ENCODE measurements at places on chromosomes 7 and 10.

- DNase-seq, result no peak
Observed at GRCh38 chr10:127298381-127298780, 102.0 kb upstream of the INSYN2A start.

DNA sequence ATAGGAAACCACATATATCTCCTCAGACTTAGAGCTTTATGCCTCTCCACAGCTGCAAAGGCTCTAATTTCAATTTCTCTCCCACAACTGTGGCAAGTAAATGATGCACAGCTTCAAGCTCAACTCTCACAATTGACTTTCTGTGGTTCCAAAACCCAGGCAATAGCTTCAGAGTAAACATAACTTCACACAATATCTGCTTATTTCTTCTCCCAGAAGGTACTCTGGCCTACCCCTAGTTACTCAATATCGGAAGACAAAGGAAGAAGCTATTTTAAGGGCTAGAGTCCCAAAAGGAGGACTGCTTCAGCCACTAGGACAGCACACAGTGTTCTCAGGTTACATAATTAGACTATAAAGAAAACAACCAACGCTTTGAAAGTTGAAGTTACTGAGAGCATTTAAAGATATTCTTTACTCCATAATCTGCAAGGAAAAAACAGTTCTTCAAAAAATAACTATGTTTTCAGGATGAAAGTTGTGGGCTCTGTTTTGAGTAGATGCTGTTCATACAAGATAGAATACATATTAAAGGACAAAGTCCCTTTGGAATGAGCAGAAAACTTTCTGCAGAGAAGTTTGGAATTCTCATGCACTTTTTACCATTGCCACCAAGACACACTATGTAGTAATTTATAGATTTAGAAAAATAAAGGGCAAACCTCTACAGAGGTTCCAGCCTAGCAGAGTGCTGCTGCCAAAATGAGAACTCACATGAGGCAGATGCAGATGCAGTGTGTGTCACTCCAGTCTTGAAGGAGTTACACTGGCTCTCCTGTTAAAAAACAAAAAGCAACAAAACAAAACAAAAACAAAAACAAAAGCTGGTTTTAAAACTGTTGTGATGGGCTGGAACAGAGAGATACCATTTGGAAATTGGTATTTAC is 81.8 kb downstream of the NT5C2 start:
- no peak for DNase-seq

- DNase-seq, result no peak
Observed at GRCh38 chr7:91533996-91534395, 269.8 kb downstream of the FZD1 start.

- DNase-seq, result peak; percentile 73
Observed at GRCh38 chr7:26397796-26398426, 106.2 kb downstream of the SNX10 start.
